ENCODE measurements at places on chromosomes 1 and 21. TPM values are rescaled to one million over a fixed set of nuclear protein-coding genes. Genes with fewer than 3 reads are reported as not detected.

SLC9A1 gene
- total RNA-seq, result 34.2 TPM

DNA sequence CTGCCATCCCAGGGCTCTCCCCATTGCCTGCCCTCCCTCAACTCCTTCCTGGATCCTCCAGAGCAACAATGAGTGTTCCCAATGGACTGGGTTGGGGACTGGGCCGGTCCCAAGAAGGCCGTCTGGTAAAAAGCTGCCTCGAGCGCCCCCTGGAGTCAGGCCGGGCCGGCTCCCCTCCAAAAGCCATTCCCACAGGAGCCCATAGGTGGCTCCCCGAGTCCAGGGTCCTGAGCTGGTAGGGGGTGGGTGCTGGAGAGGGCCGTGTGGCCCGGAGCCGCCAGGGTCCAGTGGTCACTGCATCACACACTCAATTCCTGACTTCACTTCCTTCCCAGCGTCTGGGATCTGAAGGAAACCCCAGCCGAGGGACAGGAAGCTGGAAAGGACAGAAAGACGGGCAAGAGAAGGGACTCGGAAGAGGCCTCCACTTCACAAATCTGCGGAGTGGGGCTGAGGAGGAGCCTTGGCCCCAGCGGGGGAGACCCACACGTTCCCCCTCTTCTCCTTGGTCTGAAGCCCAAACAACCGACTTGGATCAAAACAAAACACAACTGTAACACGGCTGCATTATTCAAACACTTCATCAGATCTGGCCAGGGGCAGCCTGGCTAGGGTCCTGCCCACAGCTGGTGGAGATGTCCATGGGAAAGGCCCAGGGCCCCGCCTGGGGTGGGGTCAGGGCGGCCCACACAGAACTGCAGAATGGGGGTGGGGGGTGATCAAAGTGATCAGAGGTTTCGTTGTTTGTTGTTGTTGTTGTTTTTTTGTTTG, 10.9 kb upstream of the ALDH4A1 start:
- H3K27ac ChIP-seq, result peak overlapping the region; percentile 67
- peaks cover 8% of the 10 kb centered on the region for H3K36me3 ChIP-seq
- no peaks in the 10 kb centered on the region for H3K27me3 ChIP-seq
- DNase-seq, result peak; percentile 92

LCE2A gene
- total RNA-seq, result not detected

HFM1 gene
- 0.29 TPM for total RNA-seq

DNA sequence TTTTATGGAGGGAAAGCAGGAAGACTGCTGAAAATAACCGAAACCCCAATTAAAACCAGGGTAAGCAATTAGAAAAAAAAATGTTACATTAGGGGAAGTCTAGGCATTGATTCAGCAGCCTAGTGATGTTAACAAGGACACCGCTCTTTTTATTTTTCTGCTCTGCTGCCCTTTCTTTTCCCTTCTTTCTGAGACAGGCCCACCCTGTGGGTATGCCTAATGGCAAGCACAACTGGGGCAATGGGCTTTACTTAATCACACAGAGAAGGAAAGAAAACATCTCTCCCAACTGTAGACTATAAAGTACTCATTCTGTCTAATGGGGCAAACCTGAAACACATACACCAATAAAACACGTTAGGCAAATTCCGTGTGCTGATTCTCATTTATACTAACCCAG, 69.6 kb downstream of the GBP6 start:
- H3K27me3 ChIP-seq, result no peaks in the 10 kb centered on the region
- H3K4me1 ChIP-seq, result no peaks in the 10 kb centered on the region
- no peaks in the 10 kb centered on the region for H3K36me3 ChIP-seq
- no peak for DNase-seq

DNA sequence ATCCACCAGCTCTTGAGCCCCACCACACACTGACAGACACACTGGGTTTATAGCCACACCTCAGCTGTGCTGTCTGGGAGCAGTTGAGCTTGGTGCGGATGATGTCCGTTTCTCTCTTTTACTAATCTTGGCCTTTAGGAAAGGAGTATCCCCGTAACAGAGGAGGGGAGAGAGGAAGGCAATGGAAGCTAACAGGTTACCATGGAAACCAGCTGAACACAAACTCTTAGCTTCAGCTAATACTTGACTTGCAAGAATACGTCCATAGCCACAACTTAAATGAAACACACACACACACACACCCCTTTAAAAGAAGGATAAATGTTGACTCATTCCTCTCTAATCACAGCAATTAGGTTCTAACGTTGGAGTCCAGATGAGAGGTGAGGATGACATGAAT, 28.0 kb upstream of the LRRN2 start:
- H3K27ac ChIP-seq, result no peak overlapping the region
- H3K36me3 ChIP-seq, result no peaks in the 10 kb centered on the region
- no peak for DNase-seq
- H3K4me3 ChIP-seq, result no peak overlapping the region

DNA sequence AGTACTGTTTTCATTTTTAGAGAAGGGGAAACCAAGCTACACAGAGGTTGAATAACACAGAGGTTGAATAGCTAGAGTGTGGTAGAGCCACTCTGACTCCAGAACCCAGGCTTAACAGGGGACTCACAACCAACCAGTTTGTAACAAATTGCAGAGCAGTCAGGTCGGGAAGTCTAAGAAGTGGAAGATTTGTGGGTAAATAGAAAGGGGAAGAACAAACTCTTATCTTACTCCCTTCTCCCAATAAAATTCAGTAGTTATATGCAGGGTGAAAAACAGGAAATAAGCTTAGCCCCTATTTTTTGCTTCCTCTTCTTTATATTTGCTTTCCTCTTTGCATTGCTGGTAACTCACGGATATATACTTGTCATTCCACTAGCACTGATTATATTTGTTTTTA, 23.2 kb downstream of the CDC42 start:
- DNase-seq, result no peak
- peaks cover 15% of the 10 kb centered on the region for H3K36me3 ChIP-seq
- H3K4me1 ChIP-seq, result peaks cover 51% of the 10 kb centered on the region
- no peaks in the 10 kb centered on the region for H3K27me3 ChIP-seq
- peak overlapping the region; percentile 32 for H3K27ac ChIP-seq

- no peaks in the 10 kb centered on the region for H3K27me3 ChIP-seq
- H3K4me3 ChIP-seq, result no peak overlapping the region
- DNase-seq, result no peak
- no peaks in the 10 kb centered on the region for H3K4me1 ChIP-seq
- H3K36me3 ChIP-seq, result peaks cover 5% of the 10 kb centered on the region
Measured at GRCh38 chr1:92551916-92552315, 65.2 kb upstream of the GFI1 start.

DNA sequence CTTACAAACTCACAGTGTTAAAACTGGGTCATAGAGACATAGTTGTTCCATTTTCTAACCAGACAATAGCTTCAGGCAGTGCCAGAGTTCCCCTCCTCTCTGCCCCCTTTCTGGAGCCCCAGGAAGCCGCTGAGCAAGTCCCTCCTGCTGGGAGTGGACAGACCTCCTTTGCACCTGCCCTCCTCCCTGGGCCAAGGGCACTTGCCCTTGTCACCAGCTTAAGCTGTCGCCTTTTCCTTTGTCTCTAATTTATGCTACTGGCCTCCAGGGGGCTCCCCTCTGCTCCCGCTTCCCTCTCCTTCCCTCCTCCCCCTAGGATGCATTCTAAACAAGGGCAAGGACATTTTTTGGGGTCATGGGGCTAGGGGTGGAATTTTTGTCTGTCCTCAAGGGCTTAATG, 182.4 kb downstream of the MIS18A start:
- H3K27me3 ChIP-seq, result peaks cover 6% of the 10 kb centered on the region
- H3K4me3 ChIP-seq, result no peak overlapping the region
- DNase-seq, result no peak
- H3K4me1 ChIP-seq, result no peaks in the 10 kb centered on the region

Measured in osteocyte (in vitro differentiated cells).